ENCODE measurements at places on chromosomes 6 and 20.

- no peak for DNase-seq
Observed at GRCh38 chr6:151242420-151242861, 2.7 kb downstream of the AKAP12 start.

DNA sequence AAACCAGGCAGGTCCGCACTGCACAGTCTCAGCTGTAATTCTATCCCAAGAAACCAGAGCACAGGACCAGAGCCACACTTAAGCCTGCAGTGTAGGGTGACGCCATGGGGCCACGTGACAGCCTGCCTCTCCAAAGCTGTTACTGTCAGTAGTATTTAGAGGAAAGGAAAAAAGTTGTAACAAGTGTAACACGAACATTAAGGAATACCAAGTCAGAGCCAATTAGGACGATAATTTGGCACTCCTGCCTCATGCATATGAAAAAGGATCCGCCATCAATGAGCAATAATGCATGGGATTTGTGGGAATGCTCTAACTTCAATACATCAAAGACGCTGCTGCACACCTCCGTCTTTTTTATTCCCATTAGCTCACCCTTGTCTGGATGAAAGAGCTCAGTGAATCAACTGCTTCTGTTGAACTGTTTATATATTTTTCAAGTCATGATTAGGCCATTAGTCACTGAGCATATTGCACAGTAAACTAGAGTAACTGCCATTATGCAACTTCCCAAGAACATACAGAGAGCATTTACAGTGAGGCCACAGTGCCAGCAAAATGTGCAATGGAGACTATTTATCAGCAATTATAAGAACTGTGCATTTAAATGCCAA lies 79.9 kb downstream of the ATXN1 start:
- no peak for DNase-seq

DNA sequence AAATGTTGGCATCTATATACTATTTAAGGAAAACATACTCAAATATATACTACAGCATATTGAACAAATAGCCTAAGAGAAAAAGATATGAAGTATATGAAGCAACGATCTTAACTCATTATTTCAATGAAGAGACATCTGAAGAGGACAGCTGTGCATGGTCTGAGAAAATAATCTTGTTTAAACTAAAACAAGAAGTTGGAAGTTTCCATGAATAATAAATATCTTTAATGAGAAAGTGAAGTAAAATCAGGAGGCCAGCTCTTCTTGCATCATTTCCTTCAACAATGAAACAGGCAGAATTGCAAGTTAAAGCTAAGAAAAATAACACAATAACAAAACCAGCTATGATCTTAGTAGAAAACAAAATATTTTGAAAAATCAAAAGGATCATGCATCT lies 1265.4 kb upstream of the MAP3K7 start:
- no peak for DNase-seq

GRCh38 chr20:10271494-10272219 lies 53.0 kb downstream of the SNAP25 start:
- DNase-seq: no peak

DNA sequence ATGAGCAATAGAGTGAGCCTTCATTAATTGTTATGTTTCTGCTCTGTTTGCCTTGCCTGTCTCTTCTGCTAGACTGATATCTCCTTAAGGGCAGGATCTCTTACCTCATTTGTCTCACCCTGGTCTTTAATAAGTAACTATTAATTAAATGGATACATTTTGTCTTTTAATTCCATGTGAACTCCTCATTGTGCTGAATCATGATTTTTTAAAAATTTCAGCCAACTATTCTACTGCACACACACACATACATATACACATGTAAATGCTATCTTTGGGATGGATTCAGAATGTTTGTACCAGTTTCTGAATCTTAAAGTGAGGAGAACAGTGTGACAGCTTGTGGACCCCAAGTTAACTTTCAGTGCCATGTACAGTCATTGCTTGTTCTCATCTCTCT lies 731.1 kb upstream of the MAP3K7 start:
- DNase-seq: no peak

DNA sequence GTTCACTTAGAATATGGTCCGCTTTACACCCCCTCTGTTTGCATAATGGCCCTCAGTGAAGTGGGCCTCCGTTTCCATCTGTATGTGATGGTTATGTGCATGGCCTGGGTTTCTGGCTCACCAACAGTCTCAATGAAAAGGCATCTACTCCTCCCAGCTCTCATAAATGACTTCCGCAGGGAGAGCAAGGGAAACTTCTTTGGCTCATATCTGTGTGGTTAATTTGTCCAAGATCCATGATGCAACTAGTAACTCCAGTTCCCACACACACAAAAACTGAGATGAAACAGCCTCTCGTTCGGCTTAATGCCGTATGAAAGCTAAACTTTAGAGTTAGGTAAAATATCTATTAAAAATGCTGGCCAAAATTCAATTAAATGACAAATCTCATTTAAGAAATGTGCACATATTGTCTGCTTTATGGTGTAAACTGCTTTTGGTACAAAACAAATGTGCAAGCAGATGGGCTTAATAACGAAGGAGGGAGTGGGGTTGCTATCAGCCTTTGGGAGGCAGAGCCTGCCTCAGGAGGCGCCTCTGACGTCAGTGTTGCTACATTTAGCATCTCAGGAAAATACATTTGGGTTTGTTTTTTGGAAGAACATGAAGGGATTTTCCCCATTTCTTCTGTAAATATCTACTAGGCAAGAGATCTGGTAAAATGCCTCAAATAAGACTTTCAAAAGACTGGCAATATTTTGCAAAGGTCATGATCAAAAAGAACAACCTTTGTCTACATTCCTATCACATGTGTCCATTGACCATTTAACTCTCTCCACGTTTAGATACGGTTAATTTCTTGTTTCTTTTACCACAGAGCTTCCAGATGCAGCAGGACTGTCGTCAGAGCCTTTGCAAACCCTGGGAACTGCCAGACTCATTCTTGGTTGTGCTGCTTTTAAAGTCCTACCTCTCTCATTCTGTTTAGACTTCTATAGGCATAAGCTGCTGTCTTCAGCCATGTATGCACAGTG lies 96.8 kb downstream of the ARMC2 start:
- no peak for DNase-seq

- DNase-seq: no peak
Observed at GRCh38 chr20:4896971-4897497, 104.3 kb downstream of the SLC23A2 start.

DNA sequence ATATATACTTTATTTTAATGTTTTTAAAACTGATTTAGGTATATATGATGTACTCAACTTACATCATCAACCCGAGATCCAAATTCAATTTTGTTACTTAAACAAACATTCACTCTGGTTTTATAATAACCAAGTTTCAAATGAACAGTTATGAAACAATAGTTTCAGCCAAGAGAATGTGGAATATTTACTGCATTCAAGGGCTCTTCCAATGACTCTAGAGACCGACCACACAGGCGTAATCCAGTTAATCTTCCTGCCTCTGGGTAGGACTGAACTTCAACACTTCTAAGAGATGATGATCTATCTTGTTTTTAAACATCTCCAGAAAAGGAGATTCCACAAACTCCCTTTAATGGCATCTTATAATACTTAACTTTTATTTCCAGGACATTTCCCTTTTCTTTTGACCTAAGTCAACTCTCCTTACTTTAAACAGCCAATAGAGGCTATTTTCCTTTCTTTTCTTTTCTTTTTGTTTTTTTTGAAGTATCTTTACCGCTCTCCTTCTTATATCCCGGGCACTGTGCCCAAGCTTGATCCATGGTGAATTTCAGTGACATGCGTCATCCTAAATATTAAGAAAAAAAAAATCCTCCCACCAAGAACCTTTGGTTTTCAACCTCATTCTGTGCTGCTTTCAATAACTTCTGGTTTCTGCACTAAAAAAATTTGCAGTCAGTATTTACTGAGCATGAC lies 110.1 kb downstream of the KIF13A start:
- no peak for DNase-seq

- DNase-seq: peak; percentile 28
Observed at GRCh38 chr20:62122654-62123449, 577 bp downstream of the LSM14B start.

GRCh38 chr6:146357578-146358430 lies 185.8 kb upstream of the RAB32 start:
- no peak for DNase-seq

DNA sequence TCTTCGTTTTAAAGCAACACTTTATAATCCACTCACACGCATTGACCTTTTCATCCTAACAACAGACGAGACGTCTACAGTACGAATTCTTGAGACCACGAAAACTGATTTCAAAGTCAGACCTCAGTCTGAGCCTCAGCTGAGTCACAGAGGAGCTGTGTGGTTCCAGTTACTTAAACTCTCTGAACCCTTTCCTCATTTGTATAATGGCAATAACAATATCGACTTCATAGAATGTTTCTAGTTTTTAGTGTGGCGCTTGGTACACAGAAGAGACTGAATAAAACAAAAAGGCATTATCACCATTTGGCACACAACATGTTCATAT lies 236.9 kb downstream of the ATXN1 start:
- DNase-seq: no peak

Measured in stimulated activated CD4-positive, alpha-beta T cell treated with anti-CD3 and anti-CD28 coated beads, TNF-alpha, amount 100 ng/mL, for 1 hour (primary cell).